Right kidney (tissue), 9 donors: ENCODE measurements at places on chromosomes 5 and 9.

- peak; percentile 13 for DNase-seq
Measured at GRCh38 chr5:103908336-103909080, 345.9 kb upstream of the NUDT12 start.

GRCh38 chr5:107538805-107539445 lies 131.8 kb downstream of the EFNA5 start:
- DNase-seq, result no peak

GRCh38 chr9:114697951-114698351 lies 16.0 kb upstream of the TEX48 start:
- DNase-seq, result no peak

- no peak for DNase-seq
Measured at GRCh38 chr5:174301848-174302625, 256.5 kb downstream of the NSG2 start.

GRCh38 chr5:145484158-145484557 lies 351.0 kb downstream of the PRELID2 start:
- no peak for DNase-seq

DNA sequence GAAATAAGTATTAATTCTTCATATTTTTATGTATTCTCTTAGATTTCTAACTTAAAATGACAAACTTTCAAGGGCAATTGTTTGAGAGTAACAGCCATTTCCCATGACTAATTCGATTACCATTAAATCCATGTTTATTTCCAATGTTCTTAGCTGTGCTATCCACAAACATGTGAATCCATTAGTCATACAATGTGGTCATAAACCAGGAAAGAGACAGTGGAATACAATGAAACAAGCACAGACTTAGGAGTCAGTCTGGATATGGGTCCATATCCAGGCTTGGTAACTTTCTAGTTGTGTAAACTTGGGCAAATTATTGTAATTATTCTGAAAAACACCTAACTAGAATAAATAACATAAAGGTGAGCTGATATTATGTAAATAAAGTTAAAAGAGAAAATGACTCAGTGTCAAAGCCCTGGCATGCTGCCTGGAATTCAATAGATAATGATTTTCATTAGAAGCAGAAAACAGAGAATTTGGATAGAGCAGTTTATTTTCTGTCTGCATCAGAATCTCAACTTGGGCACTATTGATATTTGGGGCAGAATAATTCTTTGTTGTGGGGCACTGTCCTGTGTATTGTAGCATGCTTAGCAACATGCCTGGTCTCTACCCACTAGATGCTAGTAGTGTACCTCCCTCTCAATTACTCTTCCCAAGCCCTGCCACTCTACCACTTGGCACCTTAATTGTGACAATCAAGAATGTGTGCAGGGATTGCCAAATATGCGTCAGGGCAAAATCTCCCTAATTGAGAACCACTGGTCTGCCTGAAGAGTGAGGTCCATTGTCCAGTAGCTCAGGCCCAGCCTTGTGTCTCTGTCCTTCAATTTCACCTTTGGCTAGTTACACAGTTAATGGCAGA lies 44.7 kb upstream of the SLC27A6 start:
- no peak for DNase-seq

DNA sequence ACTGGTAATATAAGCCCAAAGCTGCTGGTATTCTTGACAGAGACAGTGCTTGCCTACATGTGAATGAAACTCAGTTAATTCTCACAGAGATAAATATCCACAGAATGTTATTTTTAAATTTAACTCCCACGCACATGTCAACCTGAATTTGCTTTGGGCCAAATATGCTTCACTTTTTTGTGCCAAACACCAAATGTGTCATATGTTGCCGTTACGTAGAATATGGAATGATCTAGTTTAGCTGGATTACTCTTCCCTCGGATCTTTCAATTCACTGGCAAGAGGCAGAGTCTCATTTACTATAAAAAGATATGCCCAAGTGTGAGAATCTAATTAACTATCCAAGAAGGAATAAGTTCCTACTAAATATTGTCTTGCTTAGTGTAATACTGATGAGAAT lies 933.4 kb upstream of the COX7C start:
- no peak for DNase-seq

DNA sequence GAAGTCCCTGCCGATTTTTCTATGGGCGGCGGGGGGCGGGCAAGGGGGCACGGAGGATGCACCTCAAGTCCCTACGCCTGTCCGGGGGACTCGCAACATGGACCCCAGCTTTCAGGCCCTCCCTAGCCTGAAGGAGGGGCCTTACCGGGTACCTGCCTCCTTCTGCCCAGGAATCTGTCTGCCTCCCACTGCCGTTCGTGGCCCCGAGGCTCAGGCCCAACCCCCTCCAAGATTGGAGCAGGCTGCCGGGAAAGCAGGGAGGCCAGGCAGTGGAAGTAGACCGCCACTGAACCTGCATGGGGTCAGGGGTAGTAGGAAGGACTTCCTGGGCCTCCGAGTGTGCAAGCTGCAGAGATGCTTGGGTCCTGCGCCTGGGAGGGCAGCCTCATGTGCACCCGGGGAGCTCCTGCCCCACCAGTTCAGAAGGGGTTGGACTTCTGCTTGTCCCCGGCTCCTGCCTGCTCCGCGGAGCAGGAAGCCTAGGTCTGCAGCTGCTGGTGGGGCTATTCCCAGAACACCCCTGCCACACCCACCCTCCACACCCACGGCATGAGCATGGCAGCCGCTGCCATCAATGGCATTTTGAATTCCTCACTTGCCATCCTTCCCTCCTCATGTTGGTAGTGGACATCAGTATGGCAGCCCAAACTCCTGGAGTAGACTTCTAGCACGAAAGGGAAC lies 1312.7 kb upstream of the ACO1 start:
- no peak for DNase-seq

GRCh38 chr9:129282272-129282671 lies 104.2 kb upstream of the IER5L start:
- DNase-seq, result no peak

- no peak for DNase-seq
Measured at GRCh38 chr5:33224285-33224961, 216.3 kb upstream of the TARS1 start.

- no peak for DNase-seq
Measured at GRCh38 chr5:172692981-172693380, 51.9 kb downstream of the NEURL1B start.

DNA sequence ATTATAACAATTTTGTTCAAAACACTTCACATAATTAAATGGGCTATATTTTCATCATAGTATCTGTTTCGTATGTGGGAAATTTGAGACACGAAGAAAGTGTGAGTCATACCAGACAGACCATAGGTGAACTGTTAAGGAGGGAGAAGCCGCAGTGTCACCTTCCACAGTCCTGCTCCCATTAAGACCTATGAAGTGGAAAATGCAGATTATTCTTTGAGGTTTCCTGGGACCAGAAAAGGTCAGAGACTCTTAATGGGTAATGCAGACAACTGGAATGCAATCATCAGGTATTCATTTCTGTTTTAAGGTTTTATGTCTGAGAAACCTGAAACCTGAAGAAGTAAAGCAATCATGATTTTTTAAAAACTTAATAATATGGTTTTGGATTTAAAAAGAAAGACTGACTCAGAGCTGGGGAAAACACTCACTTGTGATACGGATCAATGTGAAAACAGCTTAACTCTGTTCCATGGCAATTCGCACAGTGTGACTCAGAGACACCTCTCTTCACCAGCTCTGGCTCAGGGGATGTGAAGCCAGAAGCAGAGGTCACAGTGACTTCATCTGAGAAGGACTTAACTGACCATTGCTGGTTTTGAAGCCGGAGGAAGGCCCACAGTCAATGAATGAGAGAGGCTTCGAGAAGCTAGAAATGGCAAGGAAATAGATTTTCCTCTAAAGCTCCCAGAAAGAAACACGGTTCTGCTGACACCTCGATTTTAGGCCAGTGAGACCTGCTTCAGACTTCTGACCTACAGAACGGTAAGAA lies 17.2 kb upstream of the GCNT1 start:
- DNase-seq, result no peak

DNA sequence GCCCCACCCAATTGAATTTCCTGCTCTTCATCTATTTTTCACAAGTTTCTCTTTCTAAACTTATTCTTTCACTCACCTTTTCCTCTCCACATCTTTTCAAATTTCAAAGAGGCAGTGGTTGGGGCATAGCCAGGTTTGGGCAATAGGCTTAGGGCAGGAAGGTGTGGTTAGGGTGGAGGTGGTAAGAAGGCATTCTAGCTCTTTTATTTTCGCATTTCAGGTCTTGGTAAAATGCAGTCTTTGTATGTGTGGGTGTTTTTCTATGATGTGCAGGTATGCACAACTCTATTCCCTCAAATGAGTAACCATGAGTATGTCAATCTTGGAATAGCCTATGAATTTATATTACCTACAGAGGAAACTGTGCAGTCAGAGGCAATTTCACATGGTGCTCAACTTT lies 129.8 kb upstream of the IFNE start:
- DNase-seq, result no peak
